ENCODE measurements at places on chromosomes 1 and 21.
A peak's percentile ranks its signal among the peaks of the same experiment; 100 is the strongest.

GRCh38 chr1:216216305-216216704 is 206.9 kb downstream of the USH2A start:
- no peak for DNase-seq

- DNase-seq: peak; percentile 13
Measured at GRCh38 chr1:211830055-211830327, 572 bp downstream of the LPGAT1 start.

GRCh38 chr1:159066108-159066507 is 10.5 kb downstream of the AIM2 start:
- DNase-seq: no peak

- no peak for DNase-seq
Measured at GRCh38 chr1:5660141-5660935, 331.9 kb downstream of the NPHP4 start.

GRCh38 chr1:87307306-87307705 is 21.4 kb upstream of the LMO4 start:
- no peak for DNase-seq

- peak; percentile 21 for DNase-seq
Measured at GRCh38 chr1:21216835-21217811, 40.4 kb upstream of the EIF4G3 start.

DNA sequence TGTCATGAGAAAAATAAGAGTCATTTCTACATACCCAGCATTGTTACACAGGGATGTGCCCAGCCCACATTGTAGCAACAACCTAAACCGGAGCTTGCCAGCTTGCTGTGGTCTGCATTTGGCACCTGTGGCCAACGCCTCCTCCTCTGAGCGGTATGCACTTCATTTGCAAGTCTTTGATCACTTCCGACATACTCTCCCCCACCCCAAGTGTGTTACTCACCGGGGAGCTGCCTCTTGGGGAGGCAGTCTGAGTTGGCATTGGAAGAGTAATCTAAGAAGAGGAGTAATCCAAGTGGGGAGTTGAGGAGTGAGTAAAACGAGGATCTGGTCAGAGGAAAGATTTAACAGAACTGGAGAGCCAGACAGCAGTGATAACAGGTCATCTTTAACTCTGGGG is 3.8 kb downstream of the BCL9 start:
- peak; percentile 14 for DNase-seq

DNA sequence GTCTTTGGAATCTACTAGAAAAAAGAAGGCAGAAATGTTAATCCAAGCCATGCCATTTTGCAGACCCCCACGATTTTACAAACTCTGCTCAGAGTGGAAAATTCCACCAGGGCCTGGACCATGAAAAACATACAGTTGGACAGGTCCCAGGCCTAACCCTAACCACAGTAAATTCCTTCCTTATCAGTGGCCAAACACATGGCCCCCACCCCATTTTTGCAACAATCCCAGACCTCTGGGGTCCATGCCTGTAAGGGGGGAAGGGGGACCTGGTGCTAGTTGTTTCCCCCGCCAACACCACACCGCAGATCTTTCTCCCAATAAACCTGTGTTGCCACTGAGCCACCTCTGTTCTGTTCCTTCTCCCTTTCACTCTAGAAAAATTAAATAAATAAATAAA is 1352.7 kb downstream of the AMY1C start:
- DNase-seq: no peak

DNA sequence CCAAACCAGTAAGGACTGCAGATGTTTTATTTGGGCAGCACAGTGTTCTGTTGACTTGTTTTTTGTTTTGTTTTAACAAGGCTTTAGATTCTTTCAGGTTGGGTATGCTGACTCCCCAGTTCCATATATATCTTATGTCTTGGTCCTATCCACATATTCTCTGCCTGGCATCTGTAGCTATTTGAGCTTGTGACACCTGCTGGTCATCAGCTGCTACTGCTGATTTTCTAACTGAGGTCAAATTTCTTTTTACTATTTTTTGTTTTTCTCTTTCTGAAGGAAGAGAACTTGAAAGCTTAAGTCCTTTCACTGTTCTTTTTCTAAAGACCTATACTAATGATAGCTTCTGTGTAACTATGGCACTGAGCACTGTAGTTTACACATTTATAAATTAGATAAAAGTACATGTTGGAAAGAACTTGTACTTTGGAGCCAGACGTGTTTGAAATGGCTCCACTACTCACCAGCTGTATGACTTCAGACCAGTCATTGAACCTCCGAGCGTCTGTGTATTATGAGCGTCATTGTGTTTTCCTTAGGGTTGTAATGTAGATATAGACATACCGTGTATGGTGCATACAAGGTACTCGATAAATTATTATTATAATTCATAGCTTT is 109.4 kb downstream of the NRDC start:
- DNase-seq: peak; percentile 49

DNA sequence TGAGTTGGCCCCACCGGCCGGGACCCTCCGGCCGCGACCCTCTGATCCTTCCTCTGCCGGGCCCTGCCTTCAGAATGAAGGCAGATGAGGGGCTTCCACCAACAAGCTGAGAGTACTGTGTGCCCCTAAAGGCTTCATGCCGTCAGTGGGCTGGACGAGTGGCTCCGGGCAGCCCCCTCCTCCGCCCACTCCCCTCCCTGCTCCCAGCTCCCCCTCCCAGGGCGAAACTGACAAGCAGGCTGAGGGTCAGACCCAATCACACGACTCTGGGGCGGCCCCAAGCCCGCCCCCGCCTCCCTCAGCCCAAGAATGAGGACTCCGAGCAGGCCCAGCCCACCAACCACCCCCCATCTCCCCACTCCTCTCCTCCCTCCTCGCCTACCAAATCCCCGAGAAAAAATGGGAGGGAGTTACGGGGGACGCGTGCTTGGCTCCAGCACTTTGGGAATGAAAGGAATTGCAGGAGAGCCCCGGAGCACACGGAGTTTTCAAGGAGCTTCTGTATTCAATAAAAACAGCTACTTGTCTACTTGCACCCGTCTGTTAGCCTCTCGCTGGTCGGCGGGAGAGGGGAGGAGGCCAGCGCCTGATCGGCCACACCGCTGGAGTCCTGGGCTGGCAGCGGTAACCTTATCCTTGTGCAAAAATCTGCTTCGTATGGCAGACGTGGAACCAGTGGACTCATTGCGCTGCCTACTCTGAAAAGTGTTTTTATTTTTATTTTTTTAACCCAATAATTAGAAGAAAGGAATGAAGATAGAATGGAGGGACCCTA is at the start of gene COL11A1:
COL11A1 (minus strand) TSS at position 147 of the 775 bp plus-strand sequence. CDS start 344 bp downstream, outside the sequence.
- DNase-seq: no peak

DNA sequence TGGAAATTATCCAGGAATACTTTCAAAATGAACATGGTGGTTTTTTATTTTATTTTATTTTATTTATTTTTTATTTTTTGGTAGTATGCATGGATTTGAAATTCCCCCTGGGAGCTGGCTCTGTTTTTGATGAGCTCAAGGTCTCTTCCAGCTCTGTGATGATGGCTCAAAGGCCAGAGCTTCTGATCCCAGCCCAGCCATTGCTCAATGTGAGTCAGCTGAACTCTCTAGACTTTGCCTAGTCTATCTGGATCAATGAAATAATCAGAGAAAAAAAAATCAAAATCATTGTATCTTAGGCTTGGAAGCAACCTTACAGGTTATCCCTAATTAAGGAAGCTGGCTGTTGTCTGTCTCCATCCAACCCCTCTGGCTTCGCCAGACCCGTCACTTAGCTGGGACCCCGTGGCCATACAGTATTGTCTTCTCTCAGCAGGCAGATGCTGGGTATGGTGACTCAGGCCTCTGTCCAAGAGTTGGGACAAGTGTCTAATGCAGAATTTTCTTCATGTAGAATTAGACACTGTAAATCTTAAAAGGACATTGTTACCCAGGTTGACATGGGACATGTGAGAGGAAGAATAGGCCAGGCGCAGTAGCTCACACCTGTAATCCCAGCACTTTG is 90.2 kb upstream of the LPGAT1 start:
- no peak for DNase-seq

DNA sequence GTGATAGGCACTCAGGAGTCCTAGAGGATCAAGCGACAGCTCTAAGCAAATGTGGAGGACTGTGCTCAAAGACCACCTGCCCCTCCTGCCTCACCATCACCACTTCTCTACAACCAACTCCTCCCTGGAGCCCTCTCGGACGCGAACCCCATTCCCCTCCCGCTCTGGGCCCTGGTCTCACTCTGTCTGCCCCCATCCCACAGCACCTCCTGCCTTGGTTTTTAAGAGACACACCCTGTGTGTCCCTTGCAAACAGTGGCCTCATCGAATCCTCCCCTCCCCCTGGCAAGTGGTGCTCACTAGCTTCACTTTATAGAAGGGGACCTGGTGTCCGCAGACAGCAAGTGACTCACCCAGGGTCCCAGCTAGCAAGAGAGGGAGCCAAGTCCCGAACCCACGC is 28.8 kb downstream of the EPHA8 start:
- no peak for DNase-seq

- no peak for DNase-seq
Measured at GRCh38 chr1:216325336-216325735, 97.9 kb downstream of the USH2A start.

GRCh38 chr1:89927049-89927448 is 67.9 kb upstream of the ZNF326 start:
- no peak for DNase-seq

DNA sequence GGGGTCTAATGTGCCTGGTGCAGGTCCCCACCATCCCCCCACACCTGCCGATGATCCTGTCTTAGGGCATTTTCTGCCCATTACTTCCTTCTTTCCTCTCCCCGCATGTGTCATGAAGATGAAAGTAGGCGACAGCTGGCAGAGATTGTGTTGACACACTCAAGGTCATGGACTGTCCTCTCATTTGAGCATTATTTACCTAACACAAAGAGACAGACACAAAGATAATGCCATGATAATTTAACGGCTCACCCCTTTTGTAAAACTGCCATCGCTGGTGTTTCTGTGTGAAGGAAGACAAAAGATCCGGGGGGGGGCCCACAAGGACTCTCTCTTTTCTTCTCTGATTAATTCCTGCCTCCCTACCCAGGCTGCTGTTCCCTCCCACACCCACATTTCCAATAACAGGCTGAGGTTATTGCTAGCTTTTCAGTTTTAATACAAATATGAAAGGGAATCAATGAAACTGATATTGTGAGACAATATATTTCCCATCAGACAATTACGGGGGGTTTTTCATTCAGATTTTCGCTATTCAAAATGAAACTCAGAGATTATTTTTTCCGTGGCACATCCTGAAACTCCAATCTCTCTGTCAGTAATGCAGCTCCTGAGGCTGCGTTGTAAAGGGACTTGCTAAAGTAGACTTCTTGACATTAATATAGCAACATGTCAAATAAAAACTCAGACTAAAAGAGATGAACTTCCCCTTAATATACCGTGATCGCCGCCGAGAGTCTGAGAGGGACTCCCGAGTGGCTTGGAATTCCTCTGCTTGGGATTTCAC is 561.1 kb downstream of the NPHP4 start:
- DNase-seq: no peak

DNA sequence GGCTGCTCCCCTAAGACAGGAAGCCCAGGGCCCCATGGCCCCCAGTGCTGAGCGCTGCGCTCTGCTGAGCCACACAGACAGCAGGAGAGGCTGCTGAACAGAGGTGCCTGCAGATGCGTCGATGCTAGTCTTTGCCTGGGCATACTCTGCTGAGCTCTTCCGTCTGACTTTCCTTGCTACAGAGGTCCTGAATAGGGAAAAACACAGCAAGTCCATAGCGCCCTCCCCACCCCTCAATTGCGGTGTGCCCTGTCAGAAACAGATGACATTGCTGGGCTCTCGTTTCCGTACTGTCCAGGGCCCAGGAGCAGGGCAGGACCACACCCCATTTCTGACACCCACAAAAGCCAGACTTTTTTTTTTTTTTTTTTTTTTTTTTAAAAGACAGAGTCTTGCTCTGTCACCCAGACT is 252.5 kb downstream of the SDCCAG8 start:
- no peak for DNase-seq

DNA sequence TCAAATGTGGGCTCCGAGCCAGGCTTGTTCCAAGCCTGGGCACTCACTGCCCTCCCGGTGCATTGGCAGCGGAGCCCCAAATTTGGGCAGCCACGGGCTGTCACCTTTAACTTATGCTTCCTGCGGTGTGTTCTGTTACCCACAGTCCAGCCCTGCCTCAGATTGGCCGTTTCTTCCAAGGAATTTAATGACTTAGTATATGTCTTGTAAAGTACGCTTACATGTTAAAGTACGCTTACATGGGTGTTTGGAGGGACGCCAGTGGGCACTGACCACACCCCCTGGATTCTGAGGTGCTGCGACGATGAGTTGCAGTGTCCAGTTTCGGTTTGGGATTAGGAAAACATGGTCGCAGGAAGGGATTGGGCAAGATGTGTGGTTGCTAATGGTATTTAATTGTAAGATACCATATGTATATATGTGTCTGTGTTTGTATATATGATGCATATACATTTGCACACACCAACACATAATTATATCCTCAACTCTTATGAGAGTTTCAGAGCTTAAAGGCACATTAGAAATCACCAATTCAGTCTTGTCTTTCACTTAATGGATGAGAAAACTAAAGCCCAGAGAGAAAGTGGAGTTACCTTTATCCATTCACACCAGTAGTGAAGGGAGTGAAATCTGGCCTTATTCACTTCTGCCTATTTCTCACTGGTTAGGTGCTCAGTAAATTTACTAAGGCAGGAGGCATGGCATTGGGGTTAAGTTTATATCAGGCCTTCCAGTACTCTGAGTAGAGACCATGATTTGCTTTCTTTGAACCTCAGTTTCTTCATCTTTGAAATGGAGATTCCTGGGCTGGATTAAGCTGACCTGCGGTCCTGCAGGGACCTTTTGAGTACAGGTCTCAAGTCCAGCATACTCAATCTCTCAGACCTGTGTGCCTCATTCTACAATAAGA is 1.0 kb downstream of the SMYD2 start:
- DNase-seq: peak; percentile 59

DNA sequence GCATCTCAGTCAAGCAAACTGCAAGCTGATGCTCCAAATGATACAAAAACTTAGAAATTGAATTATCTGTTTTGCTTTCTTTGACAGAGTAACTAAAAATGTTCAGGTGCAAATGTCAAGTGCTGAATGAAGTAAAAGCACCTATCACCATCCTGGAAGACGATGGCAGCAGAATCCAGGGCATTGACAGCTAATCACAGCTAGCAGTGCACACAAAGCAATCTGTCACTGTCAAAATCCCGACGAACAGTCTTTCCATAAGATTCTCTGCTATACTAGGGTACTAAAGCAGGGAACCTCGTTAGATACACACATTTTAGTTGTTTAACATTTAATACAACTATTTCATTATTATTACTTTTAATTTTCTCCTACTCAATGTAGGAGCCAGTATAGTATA is 233.3 kb downstream of the BRINP3 start:
- DNase-seq: no peak

GRCh38 chr1:19846338-19846737 is 31.3 kb upstream of the RNF186 start:
- no peak for DNase-seq

- DNase-seq: no peak
Measured at GRCh38 chr1:54378874-54379554, 27.2 kb downstream of the SSBP3 start.

Data from HTR-8/SVneo (cell line).